ENCODE measurements at places on chromosomes 4 and X. TPM values are rescaled to one million over a fixed set of nuclear protein-coding genes. Genes with fewer than 3 reads are reported as not detected.

The LSM6 gene
- 63.0 TPM for total RNA-seq

The CAPN6 gene
- not detected for total RNA-seq

The PABPC1L2B gene
- total RNA-seq: not detected

The RIBC1 gene
- total RNA-seq: not detected

The ABCG2 gene
- 1.8 TPM for total RNA-seq

The SLC25A53 gene
- total RNA-seq: 4.4 TPM

The SPANXA2 gene
- not detected for total RNA-seq

The RS1 gene
- not detected for total RNA-seq

The DRP2 gene
- not detected for total RNA-seq

The PAGE5 gene
- not detected for total RNA-seq

The WDR17 gene
- total RNA-seq: 0.23 TPM

The TLR2 gene
- 0.62 TPM for total RNA-seq

The HHIP gene
- not detected for total RNA-seq

The ZFP42 gene
- total RNA-seq: not detected

The REELD1 gene
- not detected for total RNA-seq

The FABP2 gene
- not detected for total RNA-seq

The NAT8L gene
- total RNA-seq: 2.0 TPM

The SLC6A14 gene
- total RNA-seq: not detected

The RASGEF1B gene
- 0.53 TPM for total RNA-seq

The VCX3B gene
- not detected for total RNA-seq

The TLL1 gene
- not detected for total RNA-seq

The SORBS2 gene
- 0.10 TPM for total RNA-seq

The NUDT10 gene
- total RNA-seq: not detected

The SHROOM4 gene
- 0.15 TPM for total RNA-seq

The MAGEA4 gene
- not detected for total RNA-seq

The RASL11B gene
- total RNA-seq: 1.2 TPM

The PDZD4 gene
- total RNA-seq: 1.5 TPM

The PIR gene
- 16.4 TPM for total RNA-seq

The ARAF gene
- total RNA-seq: 2.0 TPM

The GLRA2 gene
- total RNA-seq: not detected

Measured in MG63 (cell line).